Thoracic aorta (tissue), 2 donors: ENCODE measurements at places on chromosomes 11 and 22. TPM values are rescaled to one million over a fixed set of nuclear protein-coding genes. Genes with fewer than 3 reads are reported as not detected.

Gene FGF4
- not detected for total RNA-seq

Gene TCP11L1
- total RNA-seq, result 62.7 TPM

Gene RASD2
- total RNA-seq, result 14.0 TPM

Gene PRRG4
- total RNA-seq, result 2.3 TPM

Gene SMTNL1
- not detected for total RNA-seq

Gene ZNRF3
- 23.1 TPM for total RNA-seq

Gene BBOX1
- total RNA-seq, result not detected

Gene NPAT
- 18.8 TPM for total RNA-seq

Gene APOBEC3A
- total RNA-seq, result 5.1 TPM

Gene PKP3
- 2.0 TPM for total RNA-seq

Gene SLC7A4
- total RNA-seq, result not detected

Gene NLRP14
- total RNA-seq, result not detected

Gene DENND6B
- total RNA-seq, result 4.2 TPM

Gene PLA2G6
- 50.4 TPM for total RNA-seq

Gene MMP12
- not detected for total RNA-seq

Gene FLRT1
- total RNA-seq, result not detected

Gene FOLR2
- 118 TPM for total RNA-seq

Gene OR4A47
- not detected for total RNA-seq

Gene ART1
- total RNA-seq, result not detected

Gene HORMAD2
- not detected for total RNA-seq

Gene MMP27
- total RNA-seq, result not detected

Gene OSBPL5
- total RNA-seq, result 121 TPM

Gene AMPD3
- 17.6 TPM for total RNA-seq
